ENCODE measurements at places on chromosomes 2 and 18.

DNA sequence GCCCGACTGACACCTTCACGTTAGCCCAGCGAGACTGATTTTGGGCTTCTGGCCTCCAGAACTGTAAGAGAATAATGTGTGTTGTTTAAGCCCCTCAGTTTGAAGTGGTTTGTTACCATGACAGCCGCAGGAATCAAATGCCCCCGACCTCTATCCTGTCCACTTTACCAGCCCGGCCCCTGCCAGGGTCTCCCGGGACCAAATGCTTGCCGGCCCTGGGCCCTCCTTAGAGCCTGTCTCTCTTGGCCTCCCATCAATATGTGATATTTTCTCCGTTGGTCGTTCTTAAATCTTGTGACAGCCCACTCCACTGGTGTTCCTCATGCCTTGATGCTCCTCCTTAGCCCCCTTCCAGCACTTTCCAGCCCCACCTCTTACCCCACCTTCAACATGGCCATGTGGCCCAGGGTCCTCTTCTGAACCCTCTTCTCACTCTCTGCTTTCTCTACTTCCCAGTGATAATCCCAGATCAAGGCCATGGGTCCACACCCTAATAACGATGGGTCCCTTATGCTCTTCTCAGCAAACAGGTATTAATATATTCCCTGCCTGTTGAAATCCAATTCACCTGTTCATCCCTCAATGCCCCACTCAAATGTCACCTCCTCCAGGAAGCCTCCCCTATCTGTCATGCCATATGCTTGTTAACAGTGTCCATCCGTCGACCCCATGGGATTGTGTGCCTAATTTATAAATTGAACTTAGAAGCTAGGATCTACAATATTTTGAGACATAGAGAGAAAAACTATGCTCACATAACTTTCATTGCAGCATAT, 192.8 kb downstream of the ZFP36L2 start:
- DNase-seq: no peak

GRCh38 chr2:201779901-201780673, 646 bp downstream of the ALS2 start:
- DNase-seq: no peak

DNA sequence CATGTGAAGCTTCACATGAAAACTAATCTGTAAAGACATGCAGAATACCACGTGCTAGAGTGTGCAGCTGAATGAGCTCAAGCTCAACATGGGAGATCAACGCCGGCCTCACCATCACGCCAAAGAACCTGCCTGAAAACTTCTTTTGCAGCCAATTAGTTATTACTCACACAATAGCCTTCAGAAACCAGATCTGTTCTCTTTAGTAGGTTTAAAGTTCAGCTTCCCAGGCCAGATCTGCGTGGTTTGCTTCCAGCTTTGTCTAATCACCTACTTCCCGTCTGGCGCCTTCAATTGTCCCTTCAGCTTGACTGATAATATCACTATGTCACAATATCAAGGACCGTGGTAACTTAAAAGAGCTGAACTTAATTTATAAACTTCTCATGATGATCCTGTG, 68.0 kb upstream of the ZNF236 start:
- DNase-seq: no peak

DNA sequence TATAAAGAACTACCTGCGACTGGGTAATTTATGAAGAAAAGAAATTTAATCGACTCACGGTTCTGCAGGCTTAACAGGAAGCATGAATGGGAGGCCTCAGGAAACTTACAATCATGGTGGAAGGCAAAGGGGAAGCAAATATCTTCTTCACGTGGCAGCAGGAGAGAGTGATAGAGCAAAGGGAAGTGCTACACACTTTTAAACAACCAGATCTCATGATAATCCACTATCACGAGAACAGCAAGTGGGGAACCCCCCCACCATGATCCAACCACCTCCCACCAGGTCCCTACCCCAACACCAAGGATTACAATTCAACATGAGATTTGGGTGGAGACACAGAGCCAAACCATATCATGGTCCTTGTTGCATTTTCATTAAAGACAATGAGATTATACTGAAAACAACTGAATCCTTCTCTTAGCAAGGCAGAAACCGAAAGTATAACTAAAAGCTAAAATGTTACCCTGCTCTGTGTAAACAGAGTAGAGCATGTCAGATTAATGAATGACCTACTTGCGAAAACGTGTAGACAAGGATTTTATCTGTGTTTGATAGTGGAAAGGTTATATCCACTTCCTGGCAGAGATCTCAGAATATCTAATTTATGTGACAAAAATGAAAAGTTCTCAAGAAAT, 60.1 kb upstream of the RBBP8 start:
- DNase-seq: no peak

DNA sequence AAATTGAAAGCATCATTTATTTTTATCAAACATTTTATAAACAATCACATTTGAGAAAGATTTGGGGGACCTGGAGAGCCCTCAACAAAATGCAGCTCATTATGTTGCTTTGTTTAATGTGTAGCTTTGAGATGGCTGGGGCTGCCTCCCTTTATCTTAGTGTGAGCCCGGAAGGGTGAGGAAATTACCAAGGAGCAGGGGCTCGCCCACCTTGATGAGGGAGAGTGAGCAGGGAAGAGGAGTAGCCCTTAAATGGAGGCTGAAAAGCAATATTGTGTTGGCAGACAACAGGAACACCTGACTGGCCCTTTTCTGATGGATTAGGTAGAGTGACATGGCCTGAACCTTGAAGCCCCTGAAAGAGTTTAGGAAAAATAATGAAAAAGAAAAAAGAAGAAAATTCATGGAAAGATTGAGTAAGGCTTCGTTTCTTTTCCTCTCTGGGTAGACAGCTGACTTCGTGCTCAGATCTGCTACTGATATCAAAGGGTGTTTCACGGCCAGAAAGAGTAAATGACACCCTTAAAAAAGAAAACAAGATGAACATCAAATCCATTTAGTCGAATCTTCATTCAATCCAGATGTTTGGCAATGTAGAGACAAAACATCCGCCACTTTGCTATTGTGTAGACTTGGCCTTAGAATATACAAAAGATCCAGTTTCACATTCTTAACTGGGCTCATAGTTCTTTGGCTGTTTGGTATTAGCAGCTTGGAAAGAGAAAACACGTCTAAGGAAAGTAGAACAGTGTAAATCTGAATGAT, 206.5 kb upstream of the TCF4 start:
- no peak for DNase-seq

DNA sequence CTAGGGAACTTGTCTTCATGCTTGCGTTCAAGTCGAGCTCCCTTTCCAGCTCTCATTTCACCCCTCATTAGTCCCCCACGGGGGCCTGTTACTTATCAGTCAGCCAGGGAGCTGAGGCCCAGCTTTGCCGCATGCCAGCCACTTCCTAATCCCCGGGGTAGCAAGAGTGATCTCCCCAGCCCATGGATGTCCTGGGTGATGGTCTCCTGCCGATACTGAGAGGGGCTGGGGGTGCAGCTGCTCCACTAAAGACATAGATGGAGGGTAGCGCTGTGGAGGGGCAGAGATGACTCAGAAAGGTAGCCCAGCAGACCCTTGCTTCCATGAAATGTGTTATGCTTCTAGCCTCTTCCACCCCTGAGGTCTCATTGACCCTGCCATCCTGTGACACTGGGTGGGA, 314.0 kb upstream of the EPAS1 start:
- DNase-seq: no peak

- DNase-seq: no peak
Observed at GRCh38 chr2:86832334-86833096, 29.2 kb downstream of the CD8B start.

DNA sequence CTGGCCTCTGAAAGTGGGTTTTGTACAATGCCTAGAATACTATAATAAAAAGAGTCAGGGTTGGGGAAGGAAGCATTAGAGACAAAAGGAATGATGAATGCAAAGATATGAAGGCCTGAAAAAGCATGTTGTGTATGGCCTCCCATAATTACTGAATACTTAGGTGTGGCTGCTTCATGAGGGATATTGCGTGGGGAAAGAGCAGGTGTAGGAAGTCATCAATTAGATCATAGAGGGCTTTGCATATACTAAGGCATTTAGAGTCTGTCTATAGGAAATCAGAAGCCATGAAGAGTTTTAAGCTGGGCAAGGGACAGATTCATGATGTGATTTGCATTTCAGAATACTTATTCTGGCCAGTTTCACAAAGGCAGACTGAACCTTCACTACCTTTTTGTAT, 48.2 kb downstream of the NCOA1 start:
- DNase-seq: no peak

DNA sequence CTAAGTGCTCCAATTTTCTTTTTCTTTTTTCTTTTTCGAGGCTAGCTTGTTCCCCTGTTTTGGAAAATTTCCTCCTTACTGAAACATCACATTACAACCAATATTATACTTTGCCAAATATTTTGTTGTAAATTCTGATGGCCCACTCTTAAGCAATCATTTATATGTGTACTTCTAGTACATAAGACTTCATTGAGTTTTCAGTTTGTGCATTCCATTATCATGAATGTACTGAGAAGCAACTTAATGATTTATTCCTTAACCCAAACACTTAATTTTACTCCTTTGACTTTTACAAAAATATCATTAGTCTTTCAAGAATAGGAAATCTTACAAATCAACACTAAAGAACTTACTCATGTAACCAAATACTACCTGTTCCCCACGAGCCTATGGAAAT, 242.4 kb downstream of the ARHGAP15 start:
- DNase-seq: no peak

DNA sequence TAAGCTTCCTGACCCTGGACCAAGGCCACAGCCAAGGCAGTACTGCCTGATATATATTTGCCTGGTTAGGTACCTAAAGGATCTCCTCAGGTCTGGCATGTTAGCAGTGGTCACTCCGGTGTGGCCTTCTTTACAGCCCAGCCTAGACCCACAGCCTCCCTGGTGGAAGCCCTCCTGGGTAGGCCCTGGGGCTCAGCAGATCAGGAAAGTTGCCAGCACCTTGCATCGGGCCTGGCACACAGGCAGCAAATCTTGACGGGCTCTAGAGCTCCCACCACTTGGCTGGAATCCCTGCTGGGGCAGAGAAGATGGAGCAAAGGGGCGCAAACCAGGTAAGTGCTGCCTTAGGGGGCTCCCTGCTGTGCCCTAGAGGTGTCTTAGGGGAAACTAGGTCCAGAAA, 40.9 kb upstream of the ATP6V1B1 start:
- no peak for DNase-seq

DNA sequence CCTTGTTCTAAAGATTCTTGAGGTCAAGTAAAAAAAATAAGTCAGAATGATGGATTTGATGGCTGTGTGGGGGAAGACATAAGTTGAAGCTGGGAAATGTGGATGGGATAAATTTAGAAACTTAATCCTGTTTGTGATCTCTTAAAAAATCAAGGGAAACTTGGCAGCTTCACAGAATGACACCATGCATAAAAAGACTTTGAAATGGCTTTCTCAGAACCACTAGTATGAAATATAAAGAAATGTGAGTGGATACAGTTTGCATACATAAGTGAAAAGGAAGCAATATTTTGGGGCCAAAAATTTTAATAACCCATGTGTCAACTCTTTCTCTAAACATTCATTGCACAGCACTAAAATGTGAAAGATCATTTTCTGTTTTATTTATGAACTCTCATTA, 21.7 kb downstream of the CDH19 start:
- no peak for DNase-seq

DNA sequence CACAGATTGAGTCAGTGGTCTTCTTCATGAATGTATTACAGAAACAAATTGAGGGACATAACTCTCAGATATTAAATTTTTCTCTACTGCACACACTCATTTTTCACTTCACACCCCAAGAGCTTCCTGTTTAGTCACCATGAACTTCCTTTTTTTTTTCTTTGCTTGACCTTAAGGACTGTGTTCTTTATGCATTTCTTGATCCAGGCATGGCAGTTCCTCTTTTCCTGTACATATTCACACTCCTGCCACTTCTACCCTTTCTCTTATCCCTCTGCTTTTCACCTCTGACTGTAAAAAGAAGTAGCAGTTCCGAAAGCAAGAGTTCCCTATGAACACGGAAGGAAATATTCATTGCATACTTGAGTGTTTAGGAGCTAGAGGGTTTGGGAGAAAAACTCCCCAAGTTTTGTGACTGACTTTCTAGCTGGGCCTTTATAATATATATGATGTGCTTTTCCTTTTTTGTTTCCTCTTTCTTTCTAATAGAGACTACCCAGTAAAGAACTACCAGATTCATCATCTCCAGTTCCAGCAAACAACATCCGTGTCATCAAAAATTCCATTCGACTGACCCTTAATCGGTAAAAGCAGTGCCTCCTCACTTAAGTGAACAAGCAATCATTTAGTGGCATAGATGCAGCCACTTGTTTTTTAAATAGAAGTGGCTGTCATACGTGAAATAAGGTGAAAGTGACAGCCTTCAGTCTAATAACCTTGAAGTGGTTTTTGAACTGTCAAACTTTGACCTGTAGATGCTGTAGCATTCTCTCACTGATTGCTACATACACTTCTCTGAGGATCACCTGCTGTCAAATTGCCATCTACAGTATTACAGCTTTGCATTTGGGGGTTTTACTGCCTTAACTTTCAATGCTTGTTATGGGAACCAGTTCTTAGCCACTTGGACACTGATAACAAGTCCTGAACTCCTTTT, 40.8 kb downstream of the PAPOLG start:
- DNase-seq: no peak

GRCh38 chr18:75158465-75159237, 50.3 kb downstream of the PTGR3 start:
- no peak for DNase-seq

- no peak for DNase-seq
Observed at GRCh38 chr2:88165332-88166003, 4.7 kb upstream of the THNSL2 start.

DNA sequence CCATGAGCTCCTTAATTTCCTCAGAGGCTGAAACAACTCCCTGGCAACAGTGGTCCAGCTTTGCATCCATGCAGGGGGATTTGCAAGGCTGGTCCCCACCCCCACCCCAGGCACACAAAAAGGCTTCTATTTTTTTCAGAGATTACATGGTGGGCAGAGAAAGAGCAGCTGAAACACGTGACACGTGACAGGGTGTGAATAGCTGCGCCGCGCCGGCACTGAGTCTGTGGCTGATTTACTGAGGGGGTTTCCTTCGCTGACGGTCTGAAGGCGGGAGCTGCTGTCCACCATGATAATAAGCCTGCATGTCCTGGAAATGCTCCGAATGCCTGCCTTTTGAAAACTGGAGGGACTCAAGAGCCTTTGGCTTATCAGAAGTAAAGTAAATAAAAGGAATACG, 50.7 kb upstream of the APCDD1 start:
- DNase-seq: no peak

GRCh38 chr2:32712870-32713269, 85.0 kb downstream of the TTC27 start:
- no peak for DNase-seq

- no peak for DNase-seq
Observed at GRCh38 chr2:117693651-117694050, 120.8 kb upstream of the DDX18 start.

DNA sequence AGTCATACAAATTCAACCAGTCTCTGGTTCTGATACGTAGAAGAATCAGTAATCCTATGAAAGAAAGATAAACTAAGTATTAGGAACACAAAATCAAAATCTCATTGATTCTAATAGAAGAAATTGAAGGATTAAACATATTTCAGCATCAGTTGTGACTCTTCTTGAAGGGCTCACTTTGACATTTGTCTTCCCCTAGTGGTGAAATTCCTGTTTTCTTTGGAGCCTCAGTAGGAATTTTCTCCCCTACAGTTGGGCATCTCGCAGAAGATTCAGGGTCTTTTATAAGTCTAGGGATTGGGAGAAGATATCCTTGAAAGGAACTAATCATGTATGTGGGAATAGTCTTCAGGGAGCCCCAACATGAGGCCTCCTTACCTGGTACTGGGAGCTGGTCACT, 2.8 kb upstream of the CRYGB start:
- DNase-seq: no peak

GRCh38 chr2:190822043-190822442, 58.6 kb upstream of the GLS start:
- no peak for DNase-seq

GRCh38 chr2:43415592-43415991, 180.2 kb downstream of the THADA start:
- no peak for DNase-seq
